Right ventricle myocardium superior (tissue), 1 donor: ENCODE measurements at places on chromosomes 2 and 18. TPM values are rescaled to one million over a fixed set of nuclear protein-coding genes. Genes with fewer than 3 reads are reported as not detected.

Gene CTDSP1
- 85.1 TPM for total RNA-seq

Gene PGAP1
- total RNA-seq, result 5.5 TPM

Gene RIT2
- not detected for total RNA-seq

Gene MBD1
- total RNA-seq, result 41.2 TPM

Gene ANTXR1
- 31.2 TPM for total RNA-seq

DNA sequence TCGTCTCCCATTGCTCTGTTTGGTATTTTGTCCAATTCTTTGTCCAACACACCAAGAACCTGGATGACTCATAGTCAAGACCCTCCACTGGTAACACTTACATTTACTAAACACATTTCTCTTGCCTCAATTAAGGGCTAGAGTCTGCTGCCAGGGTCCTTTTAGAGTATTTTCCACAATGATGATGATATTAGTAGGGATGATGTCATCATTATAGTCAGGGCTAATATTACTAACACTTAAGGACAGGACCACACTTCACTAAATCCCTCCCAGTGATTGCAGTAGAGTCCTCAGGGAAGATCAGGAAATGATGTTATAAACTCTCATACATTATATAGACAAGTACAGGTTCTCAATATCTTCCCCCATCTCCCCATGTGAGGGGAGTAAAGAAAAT lies 13.6 kb upstream of the SS18 start:
- DNase-seq, result no peak

DNA sequence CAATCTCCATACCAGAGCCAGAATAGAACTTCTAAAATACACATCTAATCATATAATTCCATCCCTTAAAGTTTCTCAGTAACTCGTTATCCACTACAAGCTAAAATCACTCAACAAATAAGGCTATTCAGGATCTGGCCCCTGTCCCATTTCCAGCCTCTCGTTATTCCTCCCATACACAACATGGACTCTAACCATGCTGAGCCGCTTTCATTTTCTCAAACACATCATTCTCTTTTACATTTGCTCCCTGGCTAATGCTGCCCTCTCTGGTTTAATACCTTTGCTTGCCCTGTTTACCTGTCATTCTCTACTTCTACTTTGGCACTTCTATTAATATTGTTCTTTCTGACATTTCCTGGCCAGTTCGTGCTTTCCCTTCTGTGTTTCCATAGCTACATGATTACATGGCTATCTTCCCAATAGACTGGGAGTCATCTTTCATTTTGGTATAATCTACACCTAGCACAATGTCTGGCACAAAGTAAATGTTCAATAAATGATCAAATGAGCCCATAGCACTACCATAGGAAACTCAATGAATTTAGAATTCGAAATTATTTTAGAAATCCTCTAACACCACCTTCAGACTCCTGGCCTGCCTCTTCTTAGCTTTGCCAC lies 163.6 kb upstream of the VRK2 start:
- DNase-seq, result no peak

DNA sequence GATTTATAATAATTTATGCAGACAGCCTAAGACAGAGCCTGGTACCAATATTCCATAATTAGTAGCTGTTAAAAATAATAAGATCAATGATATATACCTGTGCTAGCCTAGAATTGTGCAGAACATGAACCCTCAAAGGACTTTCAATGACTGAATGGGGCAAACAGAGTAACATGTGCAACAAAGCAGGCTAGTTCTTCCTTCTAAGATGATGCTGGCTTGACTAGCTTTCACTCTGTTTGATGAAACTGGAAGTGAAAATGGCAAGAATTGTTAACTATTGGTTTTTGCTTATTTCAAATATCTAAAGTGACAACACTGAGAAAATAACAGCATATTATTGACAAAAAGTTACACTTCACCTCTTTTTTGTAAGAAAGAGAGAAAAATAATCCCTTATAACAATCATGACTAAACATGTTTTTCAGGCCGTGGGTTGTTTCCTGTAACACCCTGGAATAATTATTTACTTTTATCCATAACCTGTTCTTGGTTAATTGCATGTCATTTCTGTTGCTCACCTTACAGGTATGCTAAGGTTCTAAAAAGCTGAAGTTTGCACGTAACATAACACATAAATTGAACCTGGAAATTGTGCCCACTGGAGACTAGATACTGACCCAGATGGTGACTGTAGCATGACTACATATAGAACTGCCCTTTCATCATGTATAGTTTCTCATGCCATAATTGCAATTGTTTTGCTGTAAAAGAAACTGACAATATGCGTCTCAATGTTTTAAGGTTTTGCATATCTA lies 108.7 kb downstream of the C18orf54 start:
- DNase-seq, result no peak

- DNase-seq, result no peak
Observed at GRCh38 chr18:62452280-62452831, 70.5 kb upstream of the ZCCHC2 start.

DNA sequence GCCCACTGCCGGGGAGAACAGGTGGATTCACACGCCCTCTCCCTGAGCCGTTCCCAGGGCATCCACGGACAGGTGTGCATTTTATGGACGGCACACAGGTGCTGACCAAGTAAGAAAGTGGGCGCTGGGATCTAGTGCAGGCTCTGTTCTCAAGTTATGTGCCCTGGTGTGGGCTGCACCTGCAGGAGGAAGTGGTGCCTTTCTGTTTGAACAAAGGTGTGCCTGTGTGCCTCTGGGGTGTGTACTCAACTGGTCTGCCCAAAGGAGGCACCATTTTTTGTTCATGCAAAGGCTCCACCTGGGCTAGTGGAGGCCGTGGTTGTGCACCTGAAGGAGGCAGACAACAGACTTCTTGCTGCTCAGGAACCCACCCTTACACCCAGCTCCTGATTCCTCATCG lies 88.2 kb upstream of the HK2 start:
- DNase-seq, result no peak

GRCh38 chr2:25176138-25176537 lies 7.8 kb upstream of the POMC start:
- DNase-seq, result no peak

DNA sequence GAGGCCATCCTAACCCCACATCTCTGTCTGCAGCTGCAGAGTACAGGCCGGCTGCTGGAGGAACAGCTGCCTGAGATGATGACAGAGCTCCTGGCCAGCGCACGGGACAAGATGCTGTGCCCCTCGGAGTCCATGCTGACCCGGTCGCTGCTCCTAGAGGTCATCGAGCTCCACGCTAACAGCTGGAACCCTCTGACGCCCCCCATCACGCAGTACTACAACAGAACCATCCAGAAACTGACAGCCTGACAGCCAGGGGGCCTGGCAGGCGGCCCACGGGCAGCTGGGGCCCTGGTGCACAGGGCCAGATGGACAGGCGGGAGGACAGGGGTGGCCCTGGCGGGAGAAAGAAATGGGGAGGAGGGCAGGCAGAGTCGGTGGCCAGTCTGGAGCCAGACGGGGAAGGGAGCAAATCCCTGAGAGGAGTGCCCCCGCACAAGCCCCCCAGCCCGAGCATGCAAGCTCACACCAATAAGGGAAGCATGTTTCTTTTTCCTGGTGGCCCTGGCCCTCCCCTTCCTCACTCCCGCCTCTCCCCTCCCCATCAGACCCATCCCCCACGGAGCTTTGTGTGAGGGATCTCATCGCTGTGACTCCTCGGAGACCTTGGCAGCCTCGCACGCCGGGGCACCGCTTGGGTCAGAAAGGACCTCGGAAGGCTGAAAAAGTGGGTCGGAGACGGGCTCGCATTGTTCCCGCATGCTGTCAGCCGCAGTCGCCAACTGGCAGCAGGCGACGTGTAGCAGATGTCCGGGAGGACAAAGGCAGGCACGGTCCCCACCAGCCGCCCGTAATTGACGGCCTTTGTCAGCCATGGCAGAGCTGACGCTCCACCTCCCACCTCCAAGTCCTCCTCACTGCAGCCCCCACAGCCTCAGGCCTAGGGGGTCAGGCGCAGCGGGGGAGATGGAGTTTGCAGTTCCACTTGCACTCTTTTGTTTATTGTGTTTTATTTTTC lies 91.2 kb downstream of the SMAD7 start:
- DNase-seq, result no peak

GRCh38 chr2:150389447-150389846 lies 98.0 kb downstream of the RND3 start:
- no peak for DNase-seq

- no peak for DNase-seq
Observed at GRCh38 chr2:75553935-75554531, 6.7 kb downstream of the EVA1A start.

DNA sequence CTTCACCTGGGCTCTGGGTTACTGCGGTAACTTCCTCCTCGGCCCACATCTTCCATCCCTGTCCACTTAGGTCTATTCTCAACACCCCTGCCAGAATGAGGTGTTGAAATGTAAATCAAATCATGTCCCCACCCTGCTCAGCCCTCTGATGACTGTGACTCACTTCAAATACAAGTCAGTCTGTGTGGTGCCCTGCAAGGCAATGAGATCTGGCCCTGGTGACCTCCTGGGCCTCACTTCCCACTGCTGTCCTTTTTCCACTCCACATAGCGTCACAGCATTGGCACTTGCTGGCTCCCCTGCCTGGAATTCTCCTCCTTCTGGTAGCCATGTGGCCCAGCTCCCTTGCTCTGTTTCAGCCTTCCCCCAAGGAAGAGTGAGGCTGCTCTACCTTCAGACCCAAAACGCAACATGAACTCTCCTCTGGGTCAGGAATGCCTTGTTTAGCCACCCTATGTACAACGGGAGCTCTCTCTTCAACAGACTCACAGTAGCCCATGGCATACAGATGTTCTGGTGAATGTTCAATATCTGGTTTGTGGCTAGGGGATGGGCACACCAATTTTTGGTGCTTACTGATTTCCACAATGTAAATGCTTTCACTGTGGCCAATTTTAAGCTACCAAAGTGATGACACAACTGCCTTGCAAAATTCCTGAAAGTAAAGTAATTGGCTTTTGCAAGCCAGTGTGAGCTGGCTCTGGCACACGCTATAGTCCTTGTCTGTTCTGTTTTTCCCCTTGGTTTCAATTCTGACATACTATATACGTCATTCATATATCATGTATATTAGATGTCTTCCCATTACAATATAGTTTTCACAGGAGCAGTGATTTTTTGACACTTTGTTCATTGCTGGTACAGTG lies 550.3 kb upstream of the HS6ST1 start:
- DNase-seq, result no peak

DNA sequence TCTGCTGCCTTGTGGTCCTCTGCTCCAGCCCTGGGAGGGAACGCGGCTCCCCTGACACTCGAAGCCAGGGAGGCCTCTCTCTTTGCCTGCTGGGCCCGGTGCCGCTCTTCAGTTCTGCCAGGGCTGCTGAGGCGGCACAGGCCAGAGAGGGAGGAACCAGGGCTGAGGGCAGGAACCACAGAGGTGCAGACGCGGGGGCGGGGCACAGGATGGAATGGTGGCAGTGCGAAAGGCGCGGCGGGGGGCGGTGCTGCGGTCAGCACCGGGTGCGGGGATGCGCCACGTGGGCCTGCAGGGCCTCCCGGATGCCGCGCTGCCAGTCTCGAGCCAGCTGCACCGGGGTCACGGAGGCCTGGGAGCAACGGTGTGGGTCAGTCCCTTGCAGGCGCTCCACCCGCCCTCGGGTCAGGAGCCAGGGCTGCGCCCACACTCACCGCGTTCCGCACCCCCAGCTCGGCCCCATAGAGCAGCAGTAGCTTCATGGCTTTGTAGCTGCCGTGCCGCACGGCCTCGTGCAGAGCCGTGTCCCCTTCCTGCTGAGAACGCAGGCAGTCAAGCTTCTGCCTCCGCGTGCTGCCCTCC lies 4.4 kb downstream of the ANKRD23 start:
- peak; percentile 73 for DNase-seq

DNA sequence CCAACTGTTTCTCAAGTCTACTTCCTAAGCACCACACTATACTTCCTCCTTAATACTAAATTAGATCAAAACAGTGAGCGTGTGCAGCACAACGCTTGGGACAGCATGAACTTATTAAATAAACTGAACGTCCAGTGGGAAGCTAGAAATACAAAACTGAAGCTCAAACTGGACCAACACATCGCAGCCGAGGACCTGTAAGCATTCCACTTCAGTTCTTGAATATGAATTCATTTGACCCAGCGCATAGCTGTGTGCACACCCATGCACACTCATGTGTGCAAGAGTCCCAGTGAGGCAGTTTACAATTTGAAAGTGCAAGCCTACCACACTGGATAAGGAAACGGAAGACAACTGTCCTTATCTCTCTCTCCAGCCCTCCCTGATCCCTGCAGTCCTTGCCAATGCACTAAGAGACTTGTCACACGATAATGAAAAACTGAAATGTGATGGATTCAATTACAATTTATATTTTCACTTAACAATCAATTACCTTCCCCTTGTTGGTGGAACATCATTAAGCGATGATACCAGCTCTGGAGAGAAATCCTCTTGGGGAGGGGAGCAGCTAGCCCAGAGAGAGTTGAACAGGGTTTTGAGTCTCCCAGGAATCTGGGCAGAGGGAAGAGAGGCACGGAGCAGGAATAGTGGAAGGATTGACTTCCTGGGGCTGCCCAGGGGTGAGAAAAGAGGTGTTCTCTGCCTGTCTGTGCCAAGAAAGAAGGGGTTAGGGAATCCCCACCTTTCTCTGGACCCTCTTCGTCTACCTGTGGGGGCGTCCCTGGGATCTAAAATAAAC lies 186.5 kb upstream of the KLHL29 start:
- no peak for DNase-seq

GRCh38 chr2:69041214-69041613 lies 28.2 kb downstream of the ANTXR1 start:
- DNase-seq, result no peak

DNA sequence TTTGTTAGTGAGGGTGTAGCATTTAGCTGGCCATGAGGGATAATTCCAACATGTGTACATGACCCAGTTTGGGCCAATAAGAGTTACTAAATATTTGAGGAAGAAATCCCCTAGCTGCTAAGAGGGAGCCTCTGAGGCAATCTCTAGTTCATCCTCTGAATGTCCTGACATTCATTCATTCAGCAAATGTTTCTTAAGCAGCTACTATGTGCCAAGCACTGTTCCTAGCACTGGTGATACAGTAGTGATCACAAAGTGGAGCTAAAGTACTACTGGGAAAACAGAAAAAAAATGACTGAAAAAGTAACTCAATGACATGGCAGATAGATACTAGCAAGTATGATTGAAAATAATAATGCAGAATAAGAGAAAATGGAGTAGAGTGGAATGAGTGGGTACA lies 79.8 kb upstream of the PID1 start:
- DNase-seq, result no peak

- DNase-seq, result no peak
Observed at GRCh38 chr2:46977899-46978298, 62.3 kb upstream of the MCFD2 start.

DNA sequence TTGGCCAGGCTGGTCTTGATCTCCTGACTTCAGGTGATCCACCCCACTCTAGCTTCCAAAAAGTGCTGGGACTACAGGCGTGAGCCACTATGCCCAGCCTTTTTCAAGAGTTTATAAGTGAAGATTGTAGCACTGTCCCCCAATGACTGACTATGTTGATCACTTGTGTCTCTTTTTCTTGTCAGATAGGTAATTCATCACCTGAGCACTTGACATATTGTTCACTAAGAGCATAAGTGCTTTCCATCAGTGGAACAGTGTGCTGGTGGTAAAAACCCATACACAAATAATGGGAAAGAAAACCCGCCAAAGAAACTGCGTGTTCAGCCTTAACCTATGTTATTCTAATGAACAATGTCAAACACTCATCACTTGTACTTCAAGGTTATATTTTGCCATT lies 414.4 kb upstream of the CDH7 start:
- DNase-seq, result no peak

GRCh38 chr2:27501042-27501441 lies 4.4 kb downstream of the GCKR start:
- DNase-seq, result no peak
